ENCODE measurements at places on chromosomes 12 and 14.

GRCh38 chr14:59688224-59689170, 111.9 kb upstream of the CCDC175 start:
- DNase-seq: peak; percentile 46

DNA sequence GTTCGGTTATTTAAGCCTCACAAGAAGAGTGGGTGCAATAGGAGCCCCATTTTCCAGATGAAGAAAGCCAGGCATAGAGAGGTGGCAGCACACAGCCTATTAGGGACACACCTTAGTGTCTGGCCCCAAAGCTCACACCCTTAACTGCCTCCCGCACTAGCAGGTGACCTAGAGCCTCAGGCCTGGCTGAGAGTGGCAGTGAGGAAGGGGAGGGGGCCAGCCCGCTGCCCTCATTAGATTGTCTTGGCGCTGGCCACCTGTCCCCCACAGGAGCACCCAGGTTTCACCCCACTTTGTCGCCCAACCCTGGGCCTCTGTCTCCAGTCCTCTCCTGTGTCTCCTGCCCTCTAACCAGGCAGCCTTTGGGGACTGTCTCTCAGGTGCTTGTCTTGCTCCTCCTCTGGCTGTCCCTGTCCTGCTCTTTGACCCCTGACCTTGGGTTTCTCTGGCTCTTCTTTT, 18.5 kb upstream of the PGF start:
- no peak for DNase-seq

DNA sequence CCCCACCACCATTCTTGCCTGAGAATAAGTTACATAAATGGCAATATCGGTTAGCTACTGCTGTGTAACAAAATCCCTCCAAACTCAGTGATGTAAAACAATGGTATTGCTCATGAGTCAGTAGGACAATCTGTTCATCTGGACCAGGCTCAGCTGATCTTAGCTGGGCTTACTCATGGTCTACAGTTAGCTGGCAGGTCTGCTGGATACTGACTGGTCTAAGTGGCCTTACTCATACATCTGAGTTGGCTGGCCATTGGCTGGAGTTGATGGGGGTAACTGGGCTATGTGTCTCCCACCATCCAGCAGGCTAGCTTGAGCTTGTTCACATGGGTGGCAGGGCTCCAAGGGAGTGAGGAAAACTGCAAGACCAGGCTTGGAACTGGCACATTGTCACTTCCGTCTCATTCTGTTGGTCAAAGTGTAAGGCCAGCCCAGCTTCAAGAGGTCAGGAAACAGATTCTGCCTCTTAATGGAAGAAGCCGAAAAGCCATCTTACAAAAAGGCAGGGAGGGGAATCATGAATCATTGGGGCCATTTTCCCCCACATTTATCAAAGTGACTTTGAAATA, 56.7 kb upstream of the CHGA start:
- DNase-seq: no peak

GRCh38 chr12:2639020-2639298, 155.8 kb upstream of the FKBP4 start:
- DNase-seq: no peak

DNA sequence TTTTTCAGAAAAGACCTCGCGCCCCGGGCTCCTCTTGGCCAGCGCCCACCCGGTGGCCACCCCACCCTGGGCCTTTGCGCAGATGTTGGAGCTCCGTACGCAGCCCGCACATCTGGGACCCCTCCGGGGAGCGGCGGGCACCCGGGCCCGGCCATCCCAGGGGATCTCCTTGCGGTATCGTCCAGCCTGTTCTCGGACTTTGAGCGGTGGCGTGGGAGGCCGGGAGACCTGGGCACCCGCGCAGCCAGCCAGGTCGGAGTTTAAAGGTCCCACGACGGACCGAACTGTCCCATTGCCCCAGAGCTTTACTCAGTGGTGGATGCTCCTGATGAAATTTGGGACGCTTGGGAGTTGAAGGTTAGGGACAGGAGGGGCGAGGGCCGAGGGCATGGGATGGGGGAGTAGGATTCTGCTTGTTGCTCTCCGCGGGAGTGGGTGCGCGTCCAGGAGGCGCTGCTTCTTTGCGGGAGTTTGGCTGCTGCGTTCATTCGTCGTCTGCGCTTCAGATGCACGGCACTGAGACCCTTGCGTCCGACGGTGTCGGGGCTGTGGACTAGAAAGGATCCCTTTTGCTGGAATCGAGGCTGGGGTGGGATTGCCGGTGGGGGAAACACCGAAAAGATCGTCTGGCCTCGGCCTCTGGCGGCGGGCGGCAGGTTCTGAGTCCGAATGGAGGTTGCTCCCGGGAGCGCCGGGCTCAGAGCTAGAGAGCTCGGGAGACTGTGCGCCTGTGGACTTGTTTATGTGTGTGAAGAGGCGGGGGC, 1.4 kb downstream of the NTF3 start:
- DNase-seq: no peak

DNA sequence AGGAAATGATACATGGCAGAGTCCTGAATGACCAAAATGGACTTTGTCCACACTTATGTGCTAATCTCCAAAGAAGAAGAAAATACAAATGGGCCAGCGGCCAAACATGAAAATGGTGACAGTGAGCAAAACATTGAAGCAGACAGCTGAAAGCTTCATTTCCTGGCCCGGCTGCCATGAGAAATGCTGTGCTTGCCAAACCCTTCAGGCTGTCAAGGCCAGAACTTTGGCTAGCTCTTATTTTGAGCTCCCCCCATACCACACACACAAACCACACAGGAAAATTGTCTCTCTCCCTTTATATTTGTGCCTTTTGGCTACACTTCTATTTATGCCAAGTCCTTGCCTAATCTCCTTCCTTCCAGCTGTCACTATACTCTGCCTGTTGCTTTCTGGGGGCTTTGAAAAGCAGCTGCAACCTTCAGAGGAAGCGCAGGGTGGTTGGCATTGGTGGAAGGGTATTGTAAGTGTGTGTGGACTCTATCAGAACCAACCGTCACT, 323.8 kb downstream of the RAD51B start:
- DNase-seq: no peak

GRCh38 chr14:64117671-64118402, 176.3 kb downstream of the ESR2 start:
- DNase-seq: no peak

- DNase-seq: no peak
Measured at GRCh38 chr12:91127306-91127705, 16.0 kb upstream of the LUM start.

DNA sequence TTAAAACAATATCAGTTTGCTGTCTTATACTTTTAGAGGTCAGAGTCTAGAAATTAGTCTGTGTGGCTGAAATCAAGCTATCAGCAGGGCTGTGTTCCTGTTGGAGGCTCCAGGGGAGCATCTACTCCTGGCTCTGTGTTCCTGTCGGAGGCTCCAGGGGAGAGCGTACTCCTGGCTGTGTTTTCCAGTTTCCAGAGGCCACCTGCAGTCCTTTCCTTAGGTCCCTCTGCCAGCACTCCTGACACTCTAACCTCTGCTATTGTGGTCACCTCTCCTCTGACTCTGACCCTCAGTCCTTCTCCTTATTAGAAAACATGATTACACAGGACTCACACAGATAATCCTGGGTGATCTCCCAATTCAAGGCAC, 1140.7 kb upstream of the TMEM132C start:
- no peak for DNase-seq

DNA sequence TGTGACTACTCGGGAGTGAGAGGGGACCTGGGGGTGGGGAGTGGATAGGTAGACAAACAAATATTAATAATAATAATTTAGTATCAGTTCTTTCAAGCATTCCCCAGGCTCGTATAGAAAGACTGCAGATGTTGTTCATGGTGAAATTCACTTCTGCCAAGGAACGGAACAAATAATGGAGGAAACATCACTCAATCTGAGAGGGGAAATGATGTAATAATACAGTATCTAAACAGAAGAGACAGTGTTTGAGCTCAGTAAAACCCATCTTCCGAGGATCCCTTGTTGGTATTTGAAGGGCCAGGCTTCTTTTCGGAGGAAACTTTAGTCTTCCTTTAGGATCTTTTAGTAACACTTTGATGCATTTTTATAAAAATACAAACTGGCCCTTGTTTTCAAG, 114.2 kb downstream of the KCNK10 start:
- DNase-seq: no peak

- DNase-seq: no peak
Measured at GRCh38 chr14:52987514-52987913, 36.7 kb upstream of the FERMT2 start.

DNA sequence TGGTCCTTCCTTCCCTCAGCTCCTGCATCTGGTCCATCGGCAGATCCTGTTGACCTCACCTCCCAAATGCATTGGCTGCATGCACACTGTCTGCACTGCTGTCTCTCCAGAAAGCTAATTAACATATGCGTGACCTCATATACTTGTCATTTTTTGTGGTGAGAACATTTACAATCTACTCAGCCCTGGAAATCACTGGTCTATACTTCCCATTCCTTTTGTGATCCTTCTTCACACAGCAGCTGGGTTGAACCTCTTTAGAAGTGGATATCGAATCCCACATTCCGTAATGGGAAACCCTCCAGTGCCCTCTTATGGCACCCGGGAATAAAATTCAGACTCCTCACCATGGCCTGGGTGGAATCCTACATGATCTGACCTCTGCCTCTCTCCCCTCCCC, 45.0 kb downstream of the SMOC1 start:
- DNase-seq: no peak

- DNase-seq: no peak
Measured at GRCh38 chr12:119157528-119157927, 21.2 kb upstream of the HSPB8 start.

DNA sequence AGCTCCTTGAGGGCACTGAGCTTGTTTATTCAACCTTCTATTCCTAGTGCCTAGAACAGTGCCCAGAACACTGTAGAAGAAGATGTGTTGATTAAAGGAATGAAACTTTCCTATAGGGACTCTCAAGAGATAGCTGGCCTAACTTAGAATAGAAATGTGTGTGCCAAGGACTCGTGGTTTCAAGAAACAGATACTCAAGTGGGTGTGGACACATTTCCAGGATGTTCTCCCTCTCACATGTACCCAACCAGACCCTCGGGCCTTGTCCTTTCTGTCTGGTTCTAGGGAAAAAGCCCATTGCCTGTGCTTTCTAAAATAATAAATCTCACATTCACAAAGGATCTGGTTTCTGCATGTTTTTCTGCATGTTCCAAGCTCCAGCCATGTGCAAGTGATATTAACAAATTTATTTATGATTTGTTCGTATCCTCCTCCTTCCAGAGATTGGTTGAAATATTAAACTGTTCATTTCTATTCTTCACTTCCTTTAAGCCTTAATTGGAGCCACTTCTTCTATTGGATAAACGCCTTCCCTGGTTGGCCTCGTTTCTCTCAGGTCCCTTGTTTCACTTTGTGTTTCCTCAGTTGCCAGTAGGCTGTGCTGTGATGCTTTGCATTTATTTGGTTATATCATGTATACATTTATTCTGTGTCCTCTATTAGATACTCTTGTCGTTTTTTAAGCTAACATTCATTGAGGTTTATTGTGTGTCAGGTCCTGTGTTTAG, 89.8 kb downstream of the CRADD start:
- DNase-seq: peak; percentile 10

GRCh38 chr14:20490563-20490962, 14.8 kb upstream of the RNASE10 start:
- DNase-seq: no peak

DNA sequence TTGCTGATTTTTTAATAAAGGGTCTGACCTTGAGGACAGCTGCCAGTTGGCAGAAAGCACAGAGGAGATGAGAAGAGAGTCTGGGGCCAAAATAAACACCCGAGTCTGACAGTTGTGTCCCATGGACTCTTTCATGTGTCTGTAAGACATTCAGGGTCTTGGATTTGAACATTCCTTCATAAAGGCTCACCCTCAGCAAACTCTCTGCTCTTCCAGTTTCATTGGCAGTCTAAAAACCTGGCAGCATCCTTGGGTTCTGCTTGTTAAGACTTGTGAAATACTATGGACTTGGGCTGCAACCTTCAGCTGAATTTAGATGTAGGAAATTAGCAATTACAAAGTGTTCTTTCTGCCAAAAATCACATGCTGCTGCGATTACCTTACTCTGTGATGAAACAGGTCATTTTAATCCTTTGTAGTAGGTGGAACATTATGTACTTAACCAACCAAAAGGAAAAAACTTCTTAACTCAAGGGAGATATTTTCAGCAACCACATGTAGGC, 32.0 kb upstream of the LMNTD1 start:
- no peak for DNase-seq

DNA sequence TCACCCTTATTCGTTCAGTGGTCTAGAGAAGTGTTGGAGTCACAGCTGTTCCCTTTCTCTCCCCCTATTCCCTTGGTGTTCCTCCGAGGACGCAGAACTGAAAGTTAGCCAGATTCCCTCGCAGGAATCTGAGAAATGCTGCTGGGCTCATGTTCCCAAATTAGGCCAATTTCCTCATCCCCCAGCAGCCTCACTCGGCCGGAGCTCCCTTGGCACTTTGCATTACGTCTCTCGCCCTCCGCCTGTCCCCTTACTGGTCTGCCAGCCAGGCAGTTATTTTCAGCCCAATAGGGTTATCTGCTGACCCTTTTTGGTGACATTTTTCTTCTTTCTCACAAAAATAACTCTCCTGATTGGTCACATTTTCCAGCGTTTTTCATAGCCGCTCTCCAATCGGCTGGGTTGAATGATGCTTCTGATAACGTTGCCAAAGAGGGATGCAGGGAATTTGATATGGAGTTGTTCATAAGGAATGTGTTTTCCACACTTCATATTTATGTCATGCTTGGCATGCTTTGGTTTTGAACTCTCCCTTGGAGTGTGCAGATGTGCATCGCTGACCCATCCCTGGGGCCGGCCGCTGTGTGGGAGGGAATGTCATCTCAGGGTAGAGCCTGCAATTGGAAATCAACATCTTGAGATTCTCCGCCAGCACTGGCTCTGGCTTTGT, 9.9 kb downstream of the IFT43 start:
- DNase-seq: peak; percentile 31

DNA sequence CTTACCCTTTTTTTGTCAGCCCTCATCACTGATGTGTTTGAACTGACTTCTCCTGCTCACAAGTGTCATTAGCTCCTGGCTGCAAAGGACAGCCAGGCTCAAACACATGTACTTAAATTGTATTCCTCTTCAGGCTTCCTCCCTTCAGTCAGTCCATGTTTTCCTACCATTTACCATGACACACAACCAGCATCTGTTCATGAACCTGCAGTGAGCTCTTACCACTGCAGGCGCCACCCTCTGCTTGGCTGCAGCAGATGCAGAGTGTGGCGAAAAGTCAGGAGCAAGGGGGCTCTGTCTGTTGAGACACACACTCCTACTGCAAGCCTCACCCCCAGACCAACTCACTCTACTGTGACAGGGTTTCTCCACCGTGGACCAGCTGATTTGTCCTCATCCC, 70.2 kb downstream of the TSPAN11 start:
- DNase-seq: no peak

DNA sequence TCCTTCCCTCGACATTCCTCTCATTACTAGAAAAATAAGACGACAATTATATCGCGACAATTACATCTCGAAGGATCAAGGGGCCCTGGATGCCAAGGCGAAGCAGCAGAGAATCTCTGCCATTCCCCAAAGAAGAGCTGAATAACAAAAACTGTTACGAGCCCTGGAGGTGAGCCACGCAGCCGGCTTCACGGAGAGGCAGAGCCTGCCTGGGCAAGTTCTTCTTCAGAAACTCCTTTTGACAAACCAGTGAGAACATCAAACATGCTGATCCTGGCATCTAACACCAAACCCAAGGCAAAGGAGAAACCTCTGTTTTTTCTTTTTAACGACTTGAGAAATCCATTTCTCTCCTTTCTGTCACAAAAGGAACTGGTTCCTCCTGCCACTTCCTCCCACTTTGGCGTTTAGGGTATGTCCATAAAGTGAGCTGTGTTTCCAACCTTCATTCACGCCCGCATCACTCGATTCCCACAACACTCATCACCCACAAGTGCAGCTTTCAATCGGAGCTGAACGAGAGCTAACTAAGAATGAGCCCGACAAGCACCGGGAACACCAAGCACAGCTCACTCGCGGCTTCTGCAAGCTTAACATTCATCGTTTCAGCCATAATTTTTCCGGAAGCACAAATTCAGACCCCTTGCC, 21.5 kb downstream of the CCDC88C start:
- no peak for DNase-seq
